Nucleus accumbens (tissue), 56 donors: ENCODE measurements at places on chromosomes 1 and 21.

DNA sequence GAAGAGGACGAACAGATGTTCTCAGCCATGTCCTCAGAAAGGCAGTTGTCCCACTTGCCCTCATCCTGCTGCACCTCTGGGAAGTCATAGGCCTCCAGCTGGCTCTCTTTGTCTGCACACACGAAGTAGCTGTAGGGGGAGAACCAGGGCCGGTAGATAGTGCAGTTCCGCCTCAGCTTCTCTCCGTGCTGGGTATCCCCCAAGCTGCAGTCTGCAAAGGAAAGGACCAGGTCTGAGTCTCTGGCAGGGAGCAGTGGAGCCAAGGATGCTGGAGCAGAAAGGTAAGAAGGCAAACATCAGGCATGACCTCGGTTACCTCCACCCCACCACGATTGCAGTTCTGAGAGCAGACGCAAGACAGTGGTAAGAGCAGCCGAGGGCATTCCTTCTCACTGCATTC lies 2.2 kb downstream of the SPATA46 start:
- DNase-seq, result no peak

DNA sequence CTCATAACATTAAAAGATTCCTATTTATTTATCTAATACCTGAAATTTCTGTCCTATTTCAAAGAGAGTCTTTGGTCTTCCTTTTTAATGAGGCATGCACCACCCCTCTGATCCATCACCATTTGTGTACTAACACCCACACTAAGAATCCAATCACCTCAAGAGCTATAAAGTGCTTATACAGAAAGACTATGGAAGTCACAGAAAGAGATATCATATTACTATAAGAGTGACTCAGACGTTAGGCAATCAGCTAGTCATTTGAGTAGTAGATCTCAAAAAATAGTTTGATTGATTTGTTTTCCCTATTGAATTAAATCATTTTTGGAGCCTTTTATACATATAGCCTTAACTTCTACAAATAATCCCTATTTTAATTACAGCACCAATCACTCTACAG lies 46.1 kb downstream of the NME7 start:
- DNase-seq, result no peak

DNA sequence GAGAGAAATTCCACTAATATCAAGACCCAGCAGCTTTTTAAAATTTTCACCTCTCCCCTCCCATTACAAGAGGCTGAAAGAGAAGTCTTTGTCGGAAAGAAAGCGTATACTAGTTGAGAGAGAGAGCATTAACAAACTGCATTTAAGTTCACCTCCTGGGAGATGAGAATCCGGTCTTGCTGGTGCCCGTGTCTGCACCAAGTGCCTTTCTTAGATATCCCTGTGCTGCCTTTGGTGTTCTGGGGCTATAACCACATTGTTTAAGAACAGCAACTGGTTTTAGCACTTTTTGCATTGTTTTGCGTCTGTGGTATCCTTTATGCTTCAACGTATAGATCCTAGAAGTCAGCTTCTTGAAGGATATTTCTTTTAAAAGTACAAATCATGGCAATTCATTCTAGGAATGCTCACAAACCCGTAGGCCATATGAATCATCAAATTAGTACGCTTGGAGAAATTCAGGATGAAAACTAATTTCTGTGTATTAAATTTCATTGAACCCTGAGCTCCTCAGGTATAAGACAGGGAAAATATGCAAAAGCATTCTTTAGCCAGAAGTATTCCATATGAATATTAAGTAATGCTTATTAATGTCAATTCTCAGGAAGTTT lies 3.4 kb upstream of the RPE65 start:
- DNase-seq, result no peak

- no peak for DNase-seq
Observed at GRCh38 chr1:1039145-1039910, 19.4 kb downstream of the AGRN start.

DNA sequence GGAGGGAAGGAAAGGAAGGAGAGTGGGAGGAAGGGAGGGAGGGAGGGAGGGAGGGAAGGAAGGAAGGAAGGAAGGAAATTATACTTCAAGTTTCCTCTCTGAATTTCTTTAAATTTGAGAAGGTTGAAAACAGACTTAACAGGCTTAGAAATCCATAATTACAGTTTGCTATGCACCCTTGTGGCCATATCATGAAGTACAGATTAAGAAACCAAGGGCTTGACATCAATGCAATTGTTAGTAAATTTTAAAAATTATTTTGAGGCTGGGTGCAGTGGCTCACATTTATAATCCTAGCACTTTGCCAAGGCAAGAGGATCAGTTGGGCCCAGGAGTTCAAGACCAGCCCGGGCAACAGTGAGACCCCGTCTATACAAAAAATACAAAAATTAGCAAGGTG lies 14.4 kb downstream of the ANP32E start:
- DNase-seq, result no peak

DNA sequence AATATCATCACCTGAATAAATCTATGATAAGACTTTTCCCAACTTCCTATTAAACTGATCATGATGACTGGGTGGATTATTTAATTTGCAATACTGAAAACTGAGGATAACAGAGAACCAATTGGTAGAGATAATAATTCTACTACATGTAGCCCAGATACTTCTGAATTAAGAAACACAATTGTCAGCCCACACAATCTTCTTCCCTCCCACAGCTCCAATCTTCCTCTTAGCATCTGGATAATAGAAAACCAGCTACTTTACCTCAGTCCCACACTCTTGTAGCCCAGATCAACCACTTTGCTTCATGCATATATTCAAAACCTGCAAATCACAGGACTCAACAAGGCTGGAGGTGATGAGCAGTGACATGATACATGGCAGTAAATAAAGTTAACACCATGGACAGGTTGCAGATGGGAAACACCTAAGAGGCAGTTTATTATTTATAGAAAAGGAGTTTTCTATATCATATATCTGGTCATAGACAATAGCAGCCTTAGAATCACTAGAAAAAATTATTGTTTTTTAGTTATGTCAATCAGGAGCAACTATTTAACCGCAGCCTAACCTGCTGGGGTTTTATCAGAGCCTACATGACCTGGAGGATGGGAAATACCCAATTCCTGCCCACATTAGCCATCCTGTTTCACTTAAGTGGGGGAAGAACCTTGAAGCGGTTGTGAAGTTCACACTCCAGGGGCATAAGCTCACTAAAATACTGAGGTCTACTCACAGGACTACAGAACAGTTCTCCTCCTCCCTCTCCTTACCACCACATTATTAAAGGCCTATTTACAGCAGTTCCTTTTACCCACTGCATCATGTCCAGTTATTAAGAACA lies 16.7 kb downstream of the FRRS1 start:
- no peak for DNase-seq

GRCh38 chr21:46661642-46662366 lies 26.3 kb downstream of the PRMT2 start:
- no peak for DNase-seq

DNA sequence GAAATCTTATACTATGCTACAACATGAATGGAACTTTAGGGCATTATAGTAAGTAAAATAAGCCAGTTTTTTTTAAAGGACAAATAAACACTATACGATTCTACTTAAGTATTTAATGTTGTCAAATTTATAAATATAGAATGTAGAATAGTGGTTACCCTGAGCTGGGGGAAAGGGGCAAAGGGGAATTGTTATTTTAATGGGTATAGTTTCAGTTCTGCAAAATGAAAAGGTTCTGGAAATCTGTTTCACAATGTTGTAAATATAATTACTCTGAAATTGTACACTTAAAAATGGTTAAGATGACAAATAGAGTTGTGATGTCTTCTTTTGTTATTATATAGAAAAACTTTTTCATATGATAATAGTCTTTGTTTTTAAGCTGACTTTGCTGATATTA lies 366.3 kb downstream of the MRPL39 start:
- no peak for DNase-seq

DNA sequence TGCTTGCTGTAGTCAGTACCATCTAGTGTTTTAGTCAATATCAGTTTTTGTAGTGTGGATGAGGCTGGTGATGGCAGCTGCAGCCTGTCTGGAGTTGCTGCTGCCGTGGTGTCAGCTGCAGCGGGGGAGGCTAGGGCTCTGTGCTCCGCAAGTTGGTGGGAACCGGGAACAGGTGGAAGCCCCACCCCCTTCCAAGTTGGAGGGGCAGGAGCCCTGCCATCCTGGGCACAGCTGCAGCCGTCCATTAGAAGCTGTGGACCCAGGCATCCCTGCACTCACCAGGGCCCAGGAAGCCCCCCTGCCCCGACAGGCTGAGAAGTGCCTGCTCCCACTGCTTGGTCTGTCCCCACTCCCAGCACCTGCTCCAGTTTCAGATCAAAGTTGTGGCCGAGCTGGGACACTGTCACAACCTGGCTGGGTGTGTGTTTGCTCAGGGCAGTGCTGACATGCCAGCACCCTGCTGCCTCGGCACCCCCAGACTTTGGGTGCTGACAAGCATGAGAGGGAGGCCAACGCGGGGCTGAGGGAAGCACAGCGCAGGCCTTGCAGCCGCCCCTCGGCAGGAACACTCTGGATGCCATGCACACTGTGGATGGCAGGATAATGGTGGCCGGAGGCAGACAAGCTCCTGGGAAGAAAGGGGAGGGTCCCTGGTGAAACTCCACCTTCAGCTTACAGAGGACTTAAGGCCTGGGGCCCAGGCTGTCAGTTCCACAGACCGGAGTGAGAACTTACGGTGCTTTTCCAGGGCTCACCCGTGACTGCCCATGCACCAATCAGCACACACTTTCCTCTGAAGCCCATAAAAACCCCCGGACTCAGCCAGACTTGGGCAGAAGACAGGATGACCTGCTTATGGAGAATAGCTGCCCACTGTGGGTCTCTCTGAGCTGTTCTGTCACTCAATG lies 86.9 kb downstream of the ADARB1 start:
- DNase-seq, result no peak

GRCh38 chr1:67597336-67597735 lies 87.7 kb upstream of the GADD45A start:
- no peak for DNase-seq
